Activated CD8-positive, alpha-beta T cell treated with anti-CD3 and anti-CD28 coated beads, Interleukin-2, amount 10 ng/mL, durations not matched to agents 7 days and 5 days (primary cell): ENCODE measurements at places on chromosomes 6 and 20.

- DNase-seq: no peak
These were observed 47.9 kb upstream of the CITED2 start for GRCh38 chr6:139422105-139423036.

DNA sequence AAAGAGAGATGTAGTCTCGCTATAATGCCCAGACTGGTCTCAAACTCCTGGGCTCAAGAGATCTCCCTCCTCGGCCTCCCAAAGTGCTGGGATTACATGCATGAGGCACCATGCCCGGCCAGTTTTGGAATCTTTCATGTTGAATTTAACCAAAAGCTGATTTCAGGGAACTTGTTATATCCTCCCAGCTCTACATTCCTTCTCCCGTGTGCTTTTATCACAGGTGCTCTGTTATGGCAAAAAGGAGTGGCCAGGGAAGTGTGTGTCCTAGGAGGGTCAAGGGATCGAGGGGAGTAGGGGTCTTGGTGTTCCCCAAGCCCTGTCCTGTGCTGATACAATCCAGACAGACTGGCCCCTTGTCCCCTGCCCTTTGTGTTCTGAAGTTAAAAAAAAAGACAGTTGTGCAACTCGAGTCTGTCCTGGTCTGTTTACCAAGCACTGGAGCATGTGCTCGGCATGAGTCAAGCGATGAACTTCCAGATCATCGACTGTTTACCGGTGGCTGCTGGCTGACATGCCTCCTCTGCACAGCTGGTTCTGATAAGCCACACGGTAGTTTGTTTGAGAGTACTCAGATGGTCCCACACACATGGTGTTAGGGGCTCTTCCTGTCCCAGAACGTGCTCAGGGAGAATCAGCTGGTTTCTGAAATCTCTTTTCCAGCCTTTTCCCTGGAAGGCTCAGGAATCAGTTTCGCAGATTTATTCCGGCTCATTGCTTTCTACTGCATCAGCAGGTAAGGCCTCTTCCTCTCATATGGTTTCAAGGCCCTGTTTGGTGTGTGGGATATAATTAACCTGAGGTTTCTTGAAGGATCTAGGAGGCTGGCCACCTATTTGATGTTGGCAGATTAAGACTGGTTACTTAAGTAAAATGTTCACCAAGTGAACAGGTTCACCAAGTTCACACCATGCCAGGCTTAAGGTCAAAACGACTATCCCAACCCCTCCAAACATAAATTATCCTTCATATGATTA, 52.6 kb upstream of the NAA20 start:
- no peak for DNase-seq

- DNase-seq: no peak
These were observed 34.7 kb upstream of the GSTA4 start for GRCh38 chr6:53029761-53030160.

GRCh38 chr20:62010551-62011402, 54.9 kb downstream of the TAF4 start:
- peak; percentile 67 for DNase-seq

GRCh38 chr6:7786214-7786661, 60.3 kb downstream of the BMP6 start:
- DNase-seq: no peak

- no peak for DNase-seq
These were observed 16.8 kb downstream of the SIRPA start for GRCh38 chr20:1912053-1912452.
